ENCODE measurements at places on chromosomes 5 and 9. TPM values are rescaled to one million over a fixed set of nuclear protein-coding genes. Genes with fewer than 3 reads are reported as not detected.
A peak's percentile ranks its signal among the peaks of the same experiment; 100 is the strongest.

Gene OR2V2
- not detected for total RNA-seq

GRCh38 chr5:68027519-68027918 lies 188.0 kb upstream of the PIK3R1 start:
- no peak for DNase-seq

GRCh38 chr5:32279223-32279622 lies 33.5 kb downstream of the MTMR12 start:
- DNase-seq: no peak

Gene HAVCR1
- not detected for total RNA-seq

- peak; percentile 55 for DNase-seq
Measured at GRCh38 chr5:150122158-150122510, 33.5 kb downstream of the PDGFRB start.

DNA sequence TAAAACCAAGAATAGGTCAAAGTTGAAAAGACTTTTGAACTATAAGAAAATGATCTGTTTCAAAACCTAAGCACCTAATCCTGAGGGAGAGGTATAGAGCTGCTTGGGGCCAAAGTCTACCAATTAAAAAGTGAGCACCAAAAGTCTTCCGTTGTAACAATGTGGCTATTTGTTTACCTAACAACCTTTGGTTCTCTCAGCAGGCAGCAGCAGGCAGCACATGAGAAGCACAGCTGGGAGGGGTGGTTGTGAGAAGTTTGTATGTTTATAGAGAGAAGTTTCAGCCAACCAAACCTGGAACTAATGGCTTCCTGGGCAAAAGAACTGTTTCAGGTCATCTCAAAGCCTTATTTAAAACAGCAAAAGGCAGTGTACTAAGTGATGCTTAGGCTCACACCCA lies 59.8 kb upstream of the TBC1D9B start:
- DNase-seq: no peak

Gene ZBTB26
- total RNA-seq: 5.3 TPM

- no peak for DNase-seq
Measured at GRCh38 chr5:64759960-64760660, 8.4 kb downstream of the SREK1IP1 start.

DNA sequence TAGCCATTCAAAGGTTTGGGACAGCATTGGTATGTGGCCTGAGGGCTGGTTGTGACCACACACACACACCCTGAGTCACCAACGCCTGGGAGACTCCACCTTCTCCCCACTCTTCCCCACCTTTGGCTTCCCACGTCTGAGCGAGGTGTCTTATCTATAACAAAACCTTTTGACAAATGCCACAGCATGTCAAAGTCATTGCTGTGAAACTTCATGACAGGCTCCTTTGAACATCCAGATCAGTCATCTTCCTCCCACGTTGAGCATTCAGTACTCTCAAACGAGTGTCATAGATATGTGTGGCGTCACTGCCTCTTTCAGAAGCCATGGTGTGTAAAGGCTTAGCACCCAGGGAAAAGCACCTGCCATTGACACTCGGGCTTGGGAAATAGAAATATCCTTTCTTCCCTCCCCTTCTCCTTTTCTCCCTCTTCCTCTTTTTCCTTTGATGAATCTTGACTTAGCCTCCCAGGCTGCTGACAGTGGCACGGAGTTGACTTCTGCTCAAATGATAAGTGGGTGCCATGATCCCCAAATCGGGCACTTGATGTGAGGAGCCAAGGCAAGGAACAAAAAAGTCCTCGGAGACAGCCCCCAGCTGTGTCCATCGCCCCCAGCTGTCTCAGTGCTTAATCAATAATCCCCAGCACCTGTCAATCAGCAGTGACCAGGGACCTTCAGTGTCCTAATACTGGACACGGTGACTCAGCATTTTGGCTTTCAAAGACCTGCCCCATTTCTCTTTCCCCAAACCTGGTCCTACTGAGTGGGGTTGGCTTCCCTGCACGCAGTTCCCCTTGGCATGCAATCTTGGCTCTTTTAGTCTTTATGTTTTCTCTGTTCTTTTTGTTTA lies 114.8 kb downstream of the FGF18 start:
- peak; percentile 14 for DNase-seq

Data from activated CD8-positive, alpha-beta T cell treated with anti-CD3 and anti-CD28 coated beads for 36 hours (primary cell).